ENCODE measurements at places on chromosomes 4 and X.

DNA sequence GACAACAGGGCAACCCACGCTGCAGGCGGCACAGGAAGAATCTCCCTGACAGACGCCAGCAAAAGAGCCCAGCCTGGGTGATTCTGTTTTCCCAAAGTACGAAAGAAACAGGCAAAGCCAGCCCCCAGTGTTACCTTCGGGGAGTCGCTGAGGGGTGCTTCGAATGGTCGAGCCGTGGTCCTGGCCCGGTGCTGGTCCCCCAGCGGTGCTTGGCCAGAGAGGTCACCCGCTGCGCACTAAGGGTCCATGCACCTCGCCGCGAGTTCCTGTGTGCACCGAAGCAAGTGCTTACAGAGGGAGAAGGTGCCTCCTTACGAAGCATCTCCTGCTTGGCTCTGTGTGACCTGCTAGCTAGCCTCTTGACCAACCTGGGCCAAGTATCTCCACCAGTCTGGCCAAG is 77.1 kb downstream of the HMX1 start:
- DNase-seq: no peak

DNA sequence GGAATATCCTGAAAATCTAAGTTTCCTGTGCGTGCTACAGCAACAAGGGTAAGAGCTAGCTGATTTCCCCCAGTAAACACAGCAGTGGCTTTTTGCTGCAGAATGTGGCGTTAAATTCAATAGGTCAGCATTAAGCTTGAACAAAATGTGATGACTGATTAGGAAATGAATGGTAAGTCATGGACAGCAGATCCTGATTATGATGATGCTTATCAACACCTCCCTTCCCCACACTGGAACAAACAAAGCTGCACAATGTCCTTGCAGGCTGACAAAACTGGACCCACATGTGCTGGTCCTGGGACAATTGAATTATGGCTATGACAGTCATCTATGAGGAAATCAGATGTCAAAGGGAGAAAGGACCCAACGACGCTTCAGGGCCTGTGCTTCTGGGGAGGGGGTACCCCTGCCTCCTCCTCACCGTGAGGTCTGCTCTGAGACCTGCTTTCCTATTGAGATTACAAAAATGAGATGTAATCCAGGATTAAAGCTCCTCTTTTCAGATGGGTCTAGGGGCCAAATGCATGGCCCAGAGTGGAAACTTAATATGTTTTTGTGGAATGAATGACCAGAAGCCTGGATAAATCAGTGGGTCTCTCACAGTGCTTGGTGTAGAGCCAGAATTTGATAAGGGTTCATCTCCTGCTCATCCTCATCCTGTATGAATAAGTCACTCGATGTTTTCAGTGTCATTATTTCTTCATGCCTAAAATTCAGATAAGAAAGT is 32.0 kb upstream of the BOD1L1 start:
- DNase-seq: no peak

- DNase-seq: no peak
Observed at GRCh38 chrX:123121241-123121640, 62.8 kb upstream of the GRIA3 start.

DNA sequence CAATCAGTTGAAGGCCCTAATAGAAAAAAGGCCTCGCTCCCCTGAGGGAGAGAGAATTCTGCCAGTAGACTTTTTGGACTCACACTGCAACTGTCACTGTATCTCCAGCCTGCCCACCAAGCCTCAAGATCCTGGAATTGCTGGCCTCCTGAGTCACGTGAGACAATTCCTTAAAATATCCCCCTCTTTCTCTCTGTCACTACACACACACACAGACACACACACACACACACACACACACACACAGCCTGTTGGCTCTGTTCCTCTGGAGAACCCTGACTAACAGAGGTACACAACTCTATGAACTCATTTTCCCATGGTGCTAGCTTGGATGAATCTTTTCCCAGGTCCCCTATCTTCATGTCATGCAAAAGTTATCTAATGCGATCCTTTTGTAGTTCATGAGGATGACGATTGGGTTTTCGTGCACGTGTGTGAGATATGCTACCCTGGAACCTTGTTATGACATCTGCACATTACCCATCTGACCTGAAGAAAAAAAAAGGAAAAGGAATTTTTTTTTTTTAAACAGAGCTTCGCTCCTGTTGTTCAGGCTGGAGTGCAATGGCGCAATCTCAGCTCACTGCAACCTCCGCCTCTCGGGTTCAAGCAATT is 13.7 kb downstream of the CLRN2 start:
- DNase-seq: no peak

GRCh38 chrX:51641421-51642021 is 22.8 kb upstream of the CENPVL3 start:
- peak; percentile 71 for DNase-seq

DNA sequence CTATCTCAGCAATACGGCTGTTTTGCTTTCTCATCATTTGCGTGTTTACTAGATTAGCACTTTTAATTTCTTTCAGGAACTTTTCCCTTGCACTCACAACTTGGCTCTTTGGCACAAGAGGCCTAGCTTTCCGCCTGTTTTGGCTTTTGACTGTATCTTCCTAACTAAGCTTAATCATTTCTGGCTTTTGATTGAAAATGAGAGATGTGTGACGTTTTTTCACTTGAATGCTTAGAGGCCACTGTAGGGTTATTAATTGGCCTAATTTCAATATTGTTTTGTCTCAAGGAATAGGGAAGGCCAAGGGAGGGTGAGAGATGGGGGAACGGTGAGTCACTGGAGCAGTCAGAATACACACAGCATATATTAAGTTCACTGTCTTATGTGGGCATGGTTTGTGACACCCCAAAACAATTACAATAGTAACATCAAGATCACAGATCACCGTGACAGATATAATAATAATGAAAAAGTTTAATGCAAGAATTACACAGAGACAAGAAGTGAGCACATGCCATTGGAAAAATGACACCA is 27.3 kb downstream of the MND1 start:
- no peak for DNase-seq

GRCh38 chr4:16897991-16898827 is at the start of gene LDB2:
Gene LDB2, minus strand, starts transcription at chr4:16898645.
- peak; percentile 91 for DNase-seq

GRCh38 chr4:112523008-112523721 is 7.2 kb upstream of the NEUROG2 start:
- peak; percentile 36 for DNase-seq
